ENCODE measurements at places on chromosomes 3 and 15.

DNA sequence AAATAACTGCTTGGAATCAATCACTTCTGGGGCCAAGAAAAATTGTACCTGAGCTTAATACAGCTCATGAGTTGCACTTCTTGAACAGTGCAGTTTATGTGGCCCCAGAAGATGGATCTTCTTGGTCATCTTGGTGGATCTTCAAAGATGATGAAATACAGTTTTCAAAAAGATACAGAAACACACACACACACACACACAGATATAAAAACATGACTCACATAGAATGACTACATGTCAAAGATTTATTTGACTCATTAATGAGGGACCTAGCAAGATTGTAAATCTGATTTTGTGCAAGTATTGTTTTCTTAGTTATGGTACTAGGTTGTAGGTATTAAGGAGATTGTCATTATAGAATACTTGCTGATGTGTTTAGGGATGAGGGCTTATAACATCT is 32.6 kb downstream of the PDCD6IP start:
- DNase-seq = no peak

DNA sequence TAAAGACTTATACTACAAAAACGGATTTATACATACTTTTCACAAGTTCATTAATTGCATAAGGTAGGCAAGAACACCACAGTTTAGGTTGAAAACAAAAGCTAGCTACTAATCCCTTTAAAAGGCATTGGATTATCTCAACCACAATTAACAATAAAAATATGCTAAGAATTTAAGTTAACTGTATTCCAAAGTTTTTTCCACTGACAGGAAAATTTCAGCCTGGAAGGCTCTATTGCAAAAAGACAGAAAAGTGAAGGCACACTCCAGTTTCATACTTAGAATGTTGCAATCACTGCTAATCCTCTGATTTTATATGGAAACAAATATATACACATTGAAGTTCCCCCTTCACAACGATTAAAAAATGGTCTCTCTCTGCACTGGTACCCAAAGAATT is 71.5 kb downstream of the TJP1 start:
- DNase-seq = no peak

GRCh38 chr3:71177375-71177774 is 406.2 kb downstream of the FOXP1 start:
- DNase-seq = no peak

DNA sequence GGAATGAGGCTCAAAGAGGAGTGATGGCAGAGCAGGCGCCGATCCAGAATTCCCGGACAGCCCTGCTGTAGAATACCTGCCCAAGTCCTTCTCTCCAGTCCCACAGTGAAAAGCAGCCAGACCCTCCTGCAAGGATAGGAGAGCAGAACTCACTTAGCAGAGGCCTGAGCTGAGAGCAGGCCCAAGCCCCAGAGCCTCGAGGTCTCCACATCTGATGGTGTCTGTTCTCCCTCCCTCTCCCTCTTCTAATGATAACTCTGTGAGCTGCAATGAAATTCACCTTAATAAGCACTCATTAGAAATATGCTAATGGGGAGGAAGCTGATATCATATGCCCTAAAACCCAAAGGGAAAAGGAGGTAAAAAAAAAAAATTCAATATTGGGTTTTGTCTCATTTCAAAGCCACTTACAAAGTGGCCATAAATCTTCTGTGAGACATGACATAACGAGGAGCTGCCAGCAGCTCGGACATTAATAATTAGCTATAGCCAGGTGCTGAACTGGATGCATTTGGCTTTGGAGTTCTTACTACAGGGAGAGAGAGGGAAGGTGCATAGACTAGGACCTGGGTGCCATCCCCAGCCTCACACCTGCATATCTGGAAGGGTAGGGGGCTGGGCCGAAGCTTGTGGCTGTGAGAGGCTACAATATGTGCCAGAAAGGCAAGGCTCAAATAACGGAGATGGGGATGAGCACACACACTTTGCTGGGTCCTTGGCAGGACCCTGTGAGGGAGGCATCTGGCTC is 108.4 kb downstream of the MEGF11 start:
- no peak for DNase-seq

GRCh38 chr3:192844486-192844765 is 73.2 kb downstream of the MB21D2 start:
- DNase-seq = no peak

GRCh38 chr15:38129531-38130204 is 123.0 kb upstream of the SPRED1 start:
- DNase-seq = no peak

- peak; percentile 4 for DNase-seq
Observed at GRCh38 chr3:53375019-53375418, 27.7 kb upstream of the DCP1A start.

- no peak for DNase-seq
Observed at GRCh38 chr15:69679623-69680228, 227.1 kb downstream of the RPLP1 start.

DNA sequence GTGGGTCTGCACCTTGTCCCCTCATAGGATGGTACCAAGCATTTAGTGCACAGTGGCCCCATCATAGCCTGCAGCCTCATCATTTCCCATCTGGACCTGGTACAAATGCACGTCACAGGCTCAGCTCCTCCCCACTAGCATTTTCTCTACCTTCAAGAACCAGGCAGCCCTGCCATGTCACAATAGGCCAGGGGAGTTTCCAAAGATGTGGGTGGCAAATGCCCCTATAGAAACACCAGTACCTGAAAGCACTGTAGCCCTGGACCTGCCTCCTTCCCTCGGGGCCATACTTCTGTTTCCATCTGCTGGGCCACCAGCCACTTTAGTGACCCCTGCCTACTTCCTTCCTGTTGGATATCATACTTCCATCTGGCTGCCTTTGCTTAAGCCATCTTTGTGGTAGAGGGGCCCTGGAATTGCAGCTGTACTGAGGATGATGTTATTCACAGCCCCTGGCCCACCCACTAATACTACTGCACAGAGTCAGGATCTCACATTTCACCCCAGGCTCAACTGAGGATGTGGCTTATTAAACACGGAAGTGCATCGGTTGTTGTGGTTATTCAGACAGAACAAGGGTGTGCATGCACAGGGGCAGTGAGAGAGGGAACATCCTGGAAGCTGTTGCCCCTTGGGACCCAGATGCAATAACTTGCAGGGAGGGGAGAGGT is 3.8 kb downstream of the TCTA start:
- peak; percentile 36 for DNase-seq

GRCh38 chr15:68114356-68114755 is 60.2 kb downstream of the PIAS1 start:
- no peak for DNase-seq

DNA sequence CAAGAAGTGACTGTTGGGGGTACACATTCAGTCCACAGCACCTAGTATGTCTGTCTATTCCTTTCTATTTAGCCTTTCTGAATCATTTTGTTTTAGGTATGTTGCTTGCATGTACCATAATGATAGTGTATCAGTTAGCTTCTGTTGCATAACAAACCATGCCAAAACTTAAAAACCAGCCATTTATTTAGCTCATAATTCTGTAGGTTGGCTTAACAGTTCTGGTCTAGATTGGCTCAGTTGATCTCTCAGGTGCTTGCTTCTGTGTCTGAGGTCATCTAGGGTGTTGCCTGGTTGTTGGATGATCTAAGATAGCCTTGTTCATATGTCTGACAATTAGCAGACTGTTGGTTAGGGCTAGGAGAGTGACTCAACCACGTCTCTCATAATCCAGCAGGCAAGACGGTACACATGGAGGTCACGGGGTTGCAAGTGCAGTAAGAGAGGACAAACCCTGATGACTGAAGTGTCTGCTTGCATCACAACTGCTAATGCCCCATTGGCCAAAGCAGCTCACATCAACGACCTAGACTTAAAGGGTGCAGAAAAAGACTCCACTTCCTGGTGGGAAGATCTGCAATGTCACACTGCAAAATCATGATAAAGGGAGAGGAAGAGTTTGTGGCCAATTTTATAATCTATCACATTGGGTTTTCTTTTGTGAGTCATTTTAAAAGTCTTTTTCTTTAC is 6.8 kb upstream of the PDCD6IP start:
- DNase-seq = no peak

- DNase-seq = peak; percentile 26
Observed at GRCh38 chr3:15331606-15332404, 581 bp downstream of the SH3BP5 start.

GRCh38 chr3:128168836-128169235 is 15.6 kb downstream of the EEFSEC start:
- DNase-seq = no peak

- DNase-seq = no peak
Observed at GRCh38 chr3:22122567-22122966, 371.6 kb upstream of the ZNF385D start.

- no peak for DNase-seq
Observed at GRCh38 chr3:12273045-12273695, 15.7 kb upstream of the PPARG start.

- DNase-seq = no peak
Observed at GRCh38 chr3:122235147-122235546, 51.7 kb downstream of the CASR start.

GRCh38 chr3:27633224-27633545 is 88.9 kb downstream of the EOMES start:
- DNase-seq = no peak

- DNase-seq = no peak
Observed at GRCh38 chr15:96183867-96184266, 146.6 kb upstream of the NR2F2 start.

DNA sequence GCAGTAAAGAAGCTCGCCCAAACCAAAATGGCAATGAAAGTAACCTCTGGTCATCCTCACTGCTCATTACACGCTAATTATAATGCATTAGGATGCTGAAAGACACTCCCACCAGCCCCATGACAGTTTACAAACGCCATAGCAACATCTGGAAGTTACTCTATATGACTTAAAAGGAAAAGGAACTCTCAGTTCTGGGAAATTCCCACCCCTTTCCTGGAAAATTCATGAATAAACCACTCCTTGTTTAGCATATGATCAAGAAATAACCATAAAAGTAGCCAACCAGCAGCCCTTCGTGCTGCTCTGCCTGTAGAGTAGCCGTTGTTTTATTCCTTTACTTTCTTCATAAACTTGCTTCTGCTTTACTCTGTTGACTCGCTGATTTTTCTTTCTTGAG is 164.6 kb downstream of the SMAD6 start:
- no peak for DNase-seq

- DNase-seq = no peak
Observed at GRCh38 chr15:43243020-43243645, 22.3 kb upstream of the EPB42 start.

DNA sequence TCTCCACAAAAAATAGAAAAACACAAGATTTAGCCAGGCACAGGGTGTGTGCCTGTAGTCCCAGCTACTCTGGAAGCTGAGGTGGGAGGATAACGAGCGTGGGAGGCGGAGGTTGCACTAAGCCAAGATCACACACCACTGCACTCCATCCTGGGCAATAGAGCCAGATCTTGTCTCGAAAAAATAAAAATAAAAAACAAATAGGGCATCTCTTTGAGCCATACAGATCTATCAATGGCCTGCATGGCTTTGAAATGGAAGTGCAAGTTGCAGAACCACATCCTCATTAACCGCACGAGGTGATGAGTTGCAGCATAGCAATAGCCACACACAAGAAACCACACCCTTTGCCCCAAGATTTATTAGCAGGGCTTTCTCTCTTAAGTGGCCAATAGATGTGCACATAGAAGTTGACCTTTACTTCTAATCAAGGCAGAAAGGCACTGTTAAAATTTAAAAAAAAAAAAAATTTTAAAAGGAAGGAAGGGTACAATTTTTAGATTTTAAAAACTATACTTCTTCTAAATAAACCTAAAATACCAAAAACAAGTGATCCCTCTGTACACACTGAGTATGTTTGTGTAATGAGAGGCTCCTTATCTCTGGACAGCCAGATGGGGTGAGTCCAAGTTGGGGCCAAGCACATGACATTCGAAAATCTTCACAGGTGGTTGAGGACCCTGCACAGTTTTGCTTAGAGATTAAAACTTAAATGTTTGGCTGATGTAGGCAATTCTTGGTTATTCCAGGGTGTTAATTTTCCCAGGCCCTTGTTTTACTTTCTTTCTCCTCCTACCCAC is 53.4 kb downstream of the FILIP1L start:
- no peak for DNase-seq

DNA sequence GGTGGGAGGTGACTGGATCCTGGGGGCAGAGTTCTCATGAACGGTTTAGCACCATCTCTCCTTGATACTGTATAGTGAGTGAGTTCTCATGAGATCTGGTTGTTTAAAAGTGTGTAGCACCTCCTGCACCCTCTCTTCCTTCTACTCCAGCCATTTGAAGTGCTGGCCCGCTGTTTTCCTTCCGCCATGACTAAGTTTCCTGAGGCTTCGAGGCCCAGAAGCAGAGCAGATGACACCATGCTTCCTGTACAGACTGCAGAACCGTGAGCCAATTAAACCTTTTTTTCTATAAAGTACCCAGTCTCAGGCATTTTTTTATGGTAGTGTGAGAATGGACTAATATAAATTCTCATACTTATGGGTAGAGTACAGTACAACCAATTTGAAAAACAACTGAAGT is 123.6 kb upstream of the BHLHE40 start:
- no peak for DNase-seq

- peak; percentile 92 for DNase-seq
Observed at GRCh38 chr3:15271785-15272381, 60.5 kb downstream of the SH3BP5 start.

DNA sequence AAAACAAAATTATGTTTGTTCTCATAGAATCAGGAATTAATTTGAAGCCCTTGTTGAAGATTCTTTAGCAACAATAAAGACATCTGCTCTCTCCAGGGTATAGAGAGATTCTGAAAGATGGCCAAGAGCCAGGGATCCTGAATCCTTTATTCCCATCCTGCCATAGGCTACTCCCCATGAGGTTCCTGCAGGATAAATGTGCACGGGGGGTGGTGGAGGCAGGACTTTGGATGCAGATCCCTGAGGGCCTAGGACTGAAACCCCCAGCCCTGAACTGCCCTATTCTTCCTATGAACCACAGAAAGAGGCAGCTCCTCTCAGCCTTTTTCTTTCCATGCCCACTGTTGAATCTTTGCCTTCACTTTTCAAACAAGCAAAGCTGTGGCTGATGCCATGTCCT is 17.1 kb downstream of the TMEM108 start:
- no peak for DNase-seq

DNA sequence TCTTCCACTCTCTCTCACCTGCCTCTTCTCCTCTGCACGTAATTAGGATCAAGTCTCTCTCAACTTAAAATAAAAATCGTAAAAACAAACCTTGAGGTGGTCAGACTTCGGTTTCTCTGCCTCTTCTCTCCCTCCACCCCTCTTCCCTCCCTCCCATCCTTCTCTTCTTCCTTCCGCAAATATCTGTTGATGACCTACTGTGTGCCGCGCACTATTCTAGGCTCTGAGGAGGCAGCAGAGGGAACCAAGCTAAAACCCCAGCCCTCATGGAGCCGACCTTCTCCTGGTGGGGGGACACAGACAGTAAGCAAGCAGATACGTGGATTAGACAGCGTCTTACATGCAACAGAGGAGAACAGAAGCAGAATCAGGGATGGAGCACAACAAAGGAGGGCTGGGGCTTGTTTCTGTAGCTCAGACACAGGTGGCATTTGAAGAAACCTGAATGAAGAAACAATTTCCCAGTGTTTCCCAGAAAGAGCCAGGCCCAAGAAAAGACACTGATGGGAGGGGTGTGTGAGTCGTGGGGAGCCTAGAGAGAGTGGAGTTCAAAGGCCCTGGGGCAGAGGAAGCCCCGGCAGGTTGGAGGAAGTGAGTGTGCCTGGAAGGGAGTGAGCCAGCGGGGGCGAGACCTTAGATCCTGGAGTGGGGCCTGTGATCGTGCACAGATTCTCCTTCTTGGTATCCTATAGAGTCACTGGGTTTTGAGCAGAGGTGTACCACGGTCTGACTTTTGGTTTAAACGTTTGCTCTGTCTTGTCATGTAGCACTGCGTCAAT is 80.5 kb downstream of the TOP2B start:
- DNase-seq = no peak

Data from naive thymus-derived CD4-positive, alpha-beta T cell (primary cell).